Activated CD4-positive, alpha-beta T cell treated with anti-CD3 and anti-CD28 coated beads, Interleukin-2, amount 10 ng/mL, durations not matched to agents 24 days and 14 days (primary cell): ENCODE measurements at places on chromosomes 3 and 15. TPM values are rescaled to one million over a fixed set of nuclear protein-coding genes. Genes with fewer than 3 reads are reported as not detected.

The CFAP92 gene
- 0.17 TPM in 1 of 2 replicates, not detected in the other for total RNA-seq

GRCh38 chr3:163058031-163058854, 1561.6 kb downstream of the OTOL1 start:
- no peak for DNase-seq

DNA sequence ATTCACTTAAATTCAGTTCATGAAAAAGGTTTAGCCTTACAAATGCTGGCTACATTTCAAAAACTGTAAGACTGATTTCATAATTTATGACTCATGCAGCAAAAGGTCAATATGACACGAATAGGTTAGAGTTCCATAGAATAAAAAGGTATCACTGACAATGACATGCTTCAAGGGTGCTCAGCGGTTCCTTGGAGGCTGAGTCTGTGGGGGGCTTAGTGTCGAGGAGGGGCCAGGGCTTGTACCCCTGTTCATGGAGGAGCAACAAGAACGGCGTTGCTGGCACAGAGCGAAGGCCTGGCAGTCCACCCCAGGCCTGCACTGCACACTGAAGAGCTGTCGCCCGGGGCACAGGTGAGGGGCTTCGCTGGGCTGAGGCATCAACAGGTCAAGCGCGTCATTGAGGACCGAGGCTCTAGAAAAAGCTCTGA, 174.2 kb downstream of the NR1D2 start:
- no peak for DNase-seq

DNA sequence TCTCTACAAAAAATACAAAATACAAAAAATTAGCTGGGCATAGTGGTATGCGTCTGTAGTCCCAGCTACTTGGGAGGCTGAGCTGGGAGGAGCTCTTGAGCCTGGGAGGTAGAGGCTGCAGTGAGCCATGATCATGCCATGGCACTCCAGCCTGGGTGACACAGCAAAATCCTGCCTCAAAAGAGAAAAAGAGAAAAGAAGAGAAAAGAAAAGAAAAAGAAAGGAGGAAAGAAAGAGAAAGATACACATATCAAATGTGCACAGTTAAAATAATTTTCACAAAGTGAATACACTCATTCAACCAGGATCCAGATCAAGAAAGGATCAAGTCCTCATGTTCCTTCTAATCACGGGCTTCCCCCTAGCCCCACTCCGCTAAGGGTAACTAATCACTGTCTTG, 5.8 kb upstream of the C15orf61 start:
- no peak for DNase-seq

The COMMD4 gene
- 79.5 and 86.7 TPM in 2 replicates for total RNA-seq

The LOXL1 gene
- total RNA-seq, result 0.49 and 0.88 TPM in 2 replicates

The FBXL2 gene
- not detected in 2 replicates for total RNA-seq

DNA sequence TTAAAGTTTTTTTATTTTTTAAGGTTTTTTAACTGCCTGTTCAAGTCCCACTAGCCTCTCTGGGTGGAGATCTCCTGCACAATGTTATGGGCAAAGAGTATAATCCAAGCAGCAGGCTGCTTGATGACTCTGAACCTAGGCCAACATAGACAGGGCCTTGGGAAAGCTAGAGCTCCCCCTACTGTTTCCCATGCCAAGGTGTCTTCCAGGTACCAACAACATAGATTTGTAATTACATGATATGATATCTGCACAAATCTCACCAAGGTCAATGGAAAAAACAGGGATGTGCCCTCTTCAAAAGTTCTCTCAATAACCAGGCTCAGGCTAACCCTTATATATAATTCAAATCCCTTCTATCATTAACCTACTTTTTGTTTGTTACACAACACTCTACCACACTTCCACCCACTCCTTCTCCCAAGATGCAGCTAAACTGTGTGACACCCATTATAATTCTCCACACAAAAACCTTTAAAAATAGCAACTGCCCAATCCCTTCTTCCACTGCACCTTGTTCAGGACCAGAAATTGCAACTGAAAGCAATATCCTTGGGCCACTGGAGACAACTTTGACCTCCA, 43.8 kb downstream of the RBM15B start:
- peak; percentile 86 for DNase-seq

The LRTM1 gene
- total RNA-seq, result not detected in 2 replicates

The CDCP1 gene
- 3.2 and 3.3 TPM in 2 replicates for total RNA-seq

DNA sequence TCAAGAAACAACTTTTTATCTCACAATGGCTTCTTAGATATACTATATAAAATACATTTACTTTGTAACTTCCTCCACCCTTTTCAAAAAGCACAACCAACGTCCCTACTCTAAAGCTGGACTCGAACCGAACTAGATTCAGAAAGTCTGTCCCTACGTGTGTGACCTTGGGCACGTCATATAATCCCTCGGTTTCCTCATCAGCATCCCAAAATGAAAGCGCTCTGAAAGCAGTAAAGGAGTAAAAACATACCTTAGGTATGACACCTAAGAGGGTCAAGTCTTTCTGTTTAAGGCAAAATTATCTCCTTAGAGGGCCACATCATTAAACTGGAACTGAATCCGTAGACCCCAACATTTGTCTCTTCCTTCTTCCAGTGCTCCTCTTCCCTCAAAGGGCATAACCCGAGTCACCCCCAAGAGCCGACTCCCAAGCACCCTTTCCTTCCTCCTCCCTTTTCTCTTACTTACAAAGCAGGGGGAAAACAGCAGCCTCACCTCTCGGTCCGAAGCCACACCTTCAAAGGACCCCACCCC, 663 bp downstream of the PDCD10 start:
- no peak for DNase-seq

GRCh38 chr3:89521328-89521727, 413.9 kb downstream of the EPHA3 start:
- DNase-seq, result no peak

DNA sequence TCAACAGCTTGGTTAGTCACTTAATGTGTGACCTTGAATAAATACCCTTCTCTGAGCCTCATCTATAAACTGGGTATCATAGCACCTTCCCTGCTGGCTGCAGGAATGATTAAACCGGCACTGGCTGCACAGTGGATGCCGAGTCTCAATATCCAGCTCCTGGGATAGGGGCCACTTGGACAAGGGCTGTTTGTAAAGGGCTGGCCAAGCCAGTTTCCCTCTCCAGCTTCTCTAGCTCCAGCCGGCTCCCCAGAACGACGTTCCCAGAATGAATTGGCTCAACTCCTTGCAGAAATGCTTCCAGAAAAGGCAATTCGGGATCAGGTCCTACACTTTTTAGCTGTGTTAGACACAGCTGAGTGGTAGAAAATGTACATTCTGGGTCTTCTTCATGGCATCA, 58.8 kb downstream of the LSM3 start:
- DNase-seq, result no peak

DNA sequence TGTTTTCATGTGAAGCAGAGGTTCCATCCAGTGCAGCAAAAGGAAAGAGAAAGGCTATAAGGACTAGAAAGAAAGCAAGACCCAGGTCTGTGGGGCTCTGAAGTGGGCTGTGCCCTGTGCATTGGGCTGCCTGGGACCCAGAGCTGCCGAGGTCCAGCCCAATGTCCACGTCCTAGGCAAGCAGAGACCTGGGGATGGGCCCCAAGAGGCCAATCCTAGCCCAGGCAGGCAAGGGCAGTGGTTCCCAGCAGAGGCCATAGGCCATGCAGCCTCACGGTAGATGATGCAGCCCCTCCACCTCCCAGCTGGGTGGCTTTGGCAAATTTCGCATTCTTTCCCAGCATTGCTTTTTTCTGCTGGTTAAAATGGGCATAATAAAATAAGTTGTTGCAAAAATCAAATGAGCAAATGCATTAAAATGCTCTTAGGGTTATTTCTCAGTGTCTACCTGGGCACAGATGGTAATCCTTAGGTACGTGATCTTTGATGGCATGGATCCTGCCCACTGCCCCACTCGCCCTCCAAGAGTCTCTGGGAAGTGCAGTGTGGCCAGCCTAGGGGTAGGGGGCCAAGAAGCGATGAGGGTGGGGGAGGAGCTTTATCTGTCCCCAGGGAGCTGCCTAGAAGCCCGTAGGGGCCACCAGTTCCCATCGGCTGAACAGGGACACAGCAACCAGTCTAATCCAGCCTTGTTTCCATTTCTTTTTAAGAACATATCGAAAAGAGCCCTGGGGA, 22.3 kb upstream of the GP9 start:
- DNase-seq, result no peak

DNA sequence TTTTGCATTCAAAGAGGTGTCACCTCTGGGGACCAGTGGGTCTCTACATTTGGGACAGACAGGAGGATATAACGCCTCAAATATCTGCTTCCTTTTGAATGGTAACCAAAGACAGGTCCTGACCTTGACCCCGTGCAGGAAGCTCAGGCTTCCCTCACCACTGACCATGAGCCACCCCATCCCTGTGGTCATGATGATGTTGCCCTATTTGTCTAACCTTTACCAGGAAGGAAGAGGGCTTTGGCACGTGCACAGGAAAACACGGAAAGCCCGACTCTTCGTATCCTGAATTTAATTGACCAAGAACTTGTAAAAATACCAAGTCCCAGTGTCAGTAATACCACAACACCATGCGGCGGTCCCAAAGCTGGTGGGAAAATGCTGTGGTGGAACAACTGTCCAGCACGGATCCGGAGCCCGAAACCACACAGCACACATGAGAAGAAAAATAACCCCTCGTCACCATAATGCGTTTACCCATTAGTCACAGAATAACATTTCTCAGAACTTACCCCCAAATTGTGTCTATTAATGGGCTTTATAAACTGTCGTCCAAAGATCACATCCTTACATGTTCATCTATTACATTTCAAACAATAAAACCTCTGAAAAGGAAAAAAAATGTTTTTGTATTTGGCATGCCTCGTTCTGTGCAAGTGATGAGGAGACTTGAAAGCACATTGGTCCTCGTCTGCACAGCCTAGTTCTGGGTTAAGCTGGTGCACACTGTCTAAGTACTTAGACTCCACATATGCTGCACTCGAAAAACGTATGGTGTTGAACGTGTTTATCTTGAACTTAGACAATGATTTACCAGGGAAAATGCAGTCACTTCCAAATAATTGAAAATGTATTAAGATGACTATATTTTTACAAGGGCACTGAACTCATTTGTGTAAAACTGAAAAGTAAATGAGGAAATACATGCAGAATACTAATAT, 118.9 kb upstream of the IGF1R start:
- DNase-seq, result no peak

The GOLIM4 gene
- 8.5 and 8.6 TPM in 2 replicates for total RNA-seq

GRCh38 chr3:179452176-179452564, 900 bp upstream of the GNB4 start:
- DNase-seq, result no peak

DNA sequence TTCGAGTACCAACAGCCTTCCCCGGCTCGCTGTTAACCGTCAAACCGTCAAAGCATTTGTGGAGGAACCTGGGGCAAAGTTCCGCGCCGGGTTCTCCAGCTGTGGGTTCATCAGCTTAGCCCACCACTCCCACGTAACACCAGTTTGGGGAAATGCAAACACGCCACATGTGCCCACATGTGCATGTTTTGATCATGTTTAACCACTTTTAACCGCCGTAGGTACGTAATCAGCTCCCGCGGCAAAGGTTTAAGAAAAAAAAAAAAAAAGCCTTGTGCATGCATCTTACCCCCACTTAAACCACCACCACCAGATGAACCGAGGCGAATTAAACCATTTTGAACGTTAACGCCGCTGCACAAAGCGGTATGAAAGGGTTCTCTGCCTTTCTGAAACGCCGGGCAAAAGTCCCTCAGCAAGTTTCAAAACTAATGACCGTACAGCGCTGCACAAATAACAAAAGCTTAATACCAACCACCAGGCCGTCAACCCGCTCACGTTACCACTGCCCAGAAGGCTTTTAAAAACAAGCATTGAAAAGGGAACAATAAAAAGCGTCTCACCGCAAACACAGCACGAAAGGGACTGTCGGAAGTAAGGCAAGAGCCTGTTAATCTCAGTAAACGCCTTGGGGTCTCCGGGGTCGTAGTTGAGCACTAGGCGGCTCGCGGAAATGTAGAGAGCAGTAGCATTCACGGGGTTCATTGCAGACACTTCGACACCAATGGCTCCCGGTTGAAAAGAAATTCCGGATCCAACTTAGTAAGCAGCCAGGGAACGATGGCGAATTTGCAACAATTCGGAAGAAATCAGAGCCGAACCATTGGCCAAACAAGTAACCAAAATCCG, 1.5 kb downstream of the MSL2 start:
- DNase-seq, result peak; percentile 85

GRCh38 chr3:170267793-170268192, 45.6 kb downstream of the PRKCI start:
- DNase-seq, result peak; percentile 41

- DNase-seq, result no peak
These were observed 341.7 kb upstream of the PROK2 start for GRCh38 chr3:72126441-72127223.

DNA sequence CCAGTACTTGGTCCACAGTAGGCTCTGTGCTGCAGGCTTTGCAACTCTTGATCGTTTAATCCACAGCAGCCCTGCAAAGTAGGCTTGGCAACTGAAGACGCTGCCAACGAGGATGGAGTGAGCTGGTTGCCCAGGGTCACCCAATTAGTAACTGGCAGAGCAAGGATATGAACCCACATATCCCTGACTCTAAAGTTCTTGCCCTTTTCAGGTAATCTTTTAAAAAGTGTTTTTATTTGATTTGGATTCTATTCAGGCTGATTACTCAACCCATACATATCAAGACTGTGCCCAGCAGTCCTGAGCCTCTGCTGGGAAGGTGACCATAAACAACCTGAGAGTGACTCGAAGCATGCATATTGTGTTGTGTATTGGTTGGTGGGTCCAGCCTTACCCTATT, 50.3 kb downstream of the PSMD6 start:
- no peak for DNase-seq

GRCh38 chr3:170614214-170614966, 28.5 kb upstream of the SLC7A14 start:
- DNase-seq, result no peak

GRCh38 chr15:90101969-90102890, at the start of gene IDH2:
Gene IDH2 (minus strand): TSS chr15:90102468. CDS start chr15:90102390, 78 bp downstream.
- DNase-seq, result peak; percentile 95

- DNase-seq, result no peak
These were observed 20.0 kb upstream of the PRR23E start for GRCh38 chr3:127172781-127173515.

The SHF gene
- total RNA-seq, result 14.4 and 16.1 TPM in 2 replicates

The FBXW12 gene
- 0.14 and 0.28 TPM in 2 replicates for total RNA-seq

DNA sequence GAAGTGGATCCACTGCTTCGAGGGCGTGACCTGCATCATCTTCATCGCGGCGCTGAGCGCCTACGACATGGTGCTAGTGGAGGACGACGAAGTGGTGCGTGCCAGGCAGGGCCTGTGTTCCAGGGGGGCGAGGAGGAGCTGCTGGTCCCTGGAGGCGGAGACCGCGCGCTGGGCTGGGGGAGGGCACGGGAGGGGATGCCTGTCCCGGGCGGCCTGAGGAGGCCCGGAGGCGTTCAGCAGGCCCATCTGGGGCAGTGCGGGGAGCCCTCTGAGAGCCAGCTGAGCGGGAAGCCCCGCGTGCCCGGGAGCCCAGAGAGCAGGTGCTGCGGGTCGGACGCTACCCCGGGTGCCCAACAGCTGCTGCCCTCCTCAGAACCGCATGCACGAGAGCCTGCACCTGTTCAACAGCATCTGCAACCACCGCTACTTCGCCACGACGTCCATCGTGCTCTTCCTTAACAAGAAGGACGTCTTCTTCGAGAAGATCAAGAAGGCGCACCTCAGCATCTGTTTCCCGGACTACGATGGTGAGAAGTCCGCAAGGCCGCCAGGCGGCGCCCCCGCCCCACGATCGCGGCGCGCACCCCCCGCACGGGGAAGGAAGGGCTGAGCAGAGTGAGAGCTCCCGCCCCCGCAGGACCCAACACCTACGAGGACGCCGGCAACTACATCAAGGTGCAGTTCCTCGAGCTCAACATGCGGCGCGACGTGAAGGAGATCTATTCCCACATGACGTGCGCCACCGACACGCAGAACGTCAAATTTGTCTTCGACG, 2.9 kb downstream of the GNAT1 start:
- peak; percentile 94 for DNase-seq
